ENCODE measurements at places on chromosomes 1 and 21. TPM values are rescaled to one million over a fixed set of nuclear protein-coding genes. Genes with fewer than 3 reads are reported as not detected.

GRCh38 chr1:21293537-21294265 is 3.4 kb upstream of the ECE1 start:
- DNase-seq = peak; percentile 96

GRCh38 chr1:111538343-111539025 is 35.1 kb upstream of the ADORA3 start:
- peak; percentile 26 for DNase-seq

DNA sequence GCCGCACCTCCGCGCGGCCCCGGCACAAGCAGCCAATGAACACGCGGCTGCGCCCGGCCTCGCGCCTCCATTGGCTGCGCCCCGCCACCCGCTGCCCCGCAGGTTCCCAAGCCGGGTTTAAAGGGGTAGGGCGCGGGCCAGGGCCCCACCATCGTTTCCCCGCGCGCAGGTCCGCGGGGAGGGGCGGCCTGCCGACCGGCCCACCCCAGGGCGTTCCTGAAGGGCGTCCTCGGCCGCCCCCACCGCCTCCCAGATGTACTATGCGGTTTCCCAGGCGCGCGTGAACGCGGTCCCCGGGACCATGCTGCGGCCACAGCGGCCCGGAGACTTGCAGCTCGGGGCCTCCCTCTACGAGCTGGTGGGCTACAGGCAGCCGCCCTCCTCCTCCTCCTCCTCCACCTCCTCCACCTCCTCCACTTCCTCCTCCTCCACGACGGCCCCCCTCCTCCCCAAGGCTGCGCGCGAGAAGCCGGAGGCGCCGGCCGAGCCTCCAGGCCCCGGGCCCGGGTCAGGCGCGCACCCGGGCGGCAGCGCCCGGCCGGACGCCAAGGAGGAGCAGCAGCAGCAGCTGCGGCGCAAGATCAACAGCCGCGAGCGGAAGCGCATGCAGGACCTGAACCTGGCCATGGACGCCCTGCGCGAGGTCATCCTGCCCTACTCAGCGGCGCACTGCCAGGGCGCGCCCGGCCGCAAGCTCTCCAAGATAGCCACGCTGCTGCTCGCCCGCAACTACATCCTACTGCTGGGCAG is at the start of gene OLIG1:
OLIG1 (plus strand) TSS at position 148 of the 750 bp plus-strand sequence; CDS start at position 254, 106 bp downstream.
- peak; percentile 48 for DNase-seq

- DNase-seq = no peak
These were observed 119.1 kb upstream of the DMRTA2 start for GRCh38 chr1:50542362-50542761.

DNA sequence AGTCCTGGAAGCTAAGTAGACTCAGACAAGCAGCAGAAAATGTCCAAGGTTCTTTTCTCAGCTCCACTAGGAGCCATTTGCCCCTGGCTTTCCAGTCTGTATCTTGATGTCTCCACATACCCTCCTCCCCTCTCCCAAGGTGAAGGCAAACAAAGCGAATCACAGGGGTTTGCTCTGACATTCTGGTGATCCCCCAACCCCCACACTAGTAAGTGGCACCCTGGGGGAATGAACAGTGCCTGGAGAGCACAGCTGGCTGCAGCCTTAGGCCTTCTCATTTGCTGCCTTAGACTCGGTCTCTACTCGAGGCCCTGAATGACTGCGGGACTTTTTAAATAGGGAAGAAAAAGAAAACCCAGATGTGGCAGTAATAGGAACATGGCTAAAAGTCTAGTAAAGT is 15.3 kb downstream of the ERI3 start:
- no peak for DNase-seq

- no peak for DNase-seq
These were observed 18.4 kb downstream of the ZBTB17 start for GRCh38 chr1:15957221-15958095.

DNA sequence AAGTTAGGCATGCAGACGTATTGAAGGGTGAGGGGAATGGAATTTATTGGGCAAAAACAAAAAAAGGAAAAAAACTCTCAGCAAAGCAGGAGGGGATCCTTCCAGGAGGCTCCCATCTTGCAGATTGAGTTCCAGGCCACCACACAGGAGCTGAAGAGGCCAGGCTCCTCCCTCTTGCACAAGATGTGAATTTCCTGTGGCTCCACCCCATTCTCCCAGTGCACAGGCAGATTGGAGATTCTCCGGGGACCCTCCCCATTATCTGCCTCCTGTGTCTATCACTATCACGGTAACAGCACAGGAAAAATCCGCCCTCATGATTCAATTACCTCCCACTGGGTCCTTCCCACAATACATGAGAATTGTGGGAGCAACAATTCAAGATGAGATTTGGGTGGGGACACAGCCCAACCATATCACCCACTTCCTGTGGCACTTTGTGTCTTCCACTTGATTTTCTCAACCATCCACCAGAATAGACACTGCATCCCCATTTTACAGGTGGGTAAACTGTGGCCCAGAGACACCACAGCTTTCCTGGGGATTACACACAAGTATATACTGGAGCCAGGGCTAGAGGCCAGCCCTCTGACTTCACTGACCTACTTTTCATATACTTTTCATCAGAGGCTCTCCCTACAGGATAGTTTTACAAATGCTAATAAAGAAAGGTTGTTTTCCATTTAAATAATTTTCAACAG is 18.9 kb upstream of the COL6A1 start:
- DNase-seq = no peak

DNA sequence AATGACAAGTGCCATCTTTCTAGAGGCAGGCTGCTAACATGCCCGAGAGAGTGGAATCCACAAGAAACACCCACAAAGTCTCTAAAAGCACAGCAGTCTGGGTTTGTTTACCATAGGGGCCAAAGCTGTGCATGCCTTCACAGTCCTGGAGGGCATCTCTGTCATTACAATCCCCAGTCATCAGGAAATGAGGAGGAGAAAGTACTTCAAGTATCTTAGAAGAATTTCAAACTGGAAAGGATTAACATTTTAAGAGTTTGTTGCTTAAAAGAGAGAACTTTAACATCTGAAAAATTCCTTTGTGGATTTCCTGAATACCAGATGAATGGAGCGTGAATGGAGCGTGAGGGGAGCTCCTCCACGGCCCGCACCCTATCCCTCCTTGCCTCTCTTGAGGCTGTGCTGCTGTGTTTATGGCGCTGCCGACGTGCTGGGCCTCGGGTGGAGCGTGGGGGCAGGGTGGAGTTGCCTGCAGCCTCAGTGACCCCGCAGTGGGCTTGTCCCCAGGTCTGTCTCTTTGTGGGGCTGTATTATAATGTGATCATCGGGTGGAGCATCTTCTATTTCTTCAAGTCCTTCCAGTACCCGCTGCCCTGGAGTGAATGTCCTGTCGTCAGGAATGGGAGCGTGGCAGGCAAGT is 23.3 kb downstream of the SLC6A17 start:
- DNase-seq = no peak

DNA sequence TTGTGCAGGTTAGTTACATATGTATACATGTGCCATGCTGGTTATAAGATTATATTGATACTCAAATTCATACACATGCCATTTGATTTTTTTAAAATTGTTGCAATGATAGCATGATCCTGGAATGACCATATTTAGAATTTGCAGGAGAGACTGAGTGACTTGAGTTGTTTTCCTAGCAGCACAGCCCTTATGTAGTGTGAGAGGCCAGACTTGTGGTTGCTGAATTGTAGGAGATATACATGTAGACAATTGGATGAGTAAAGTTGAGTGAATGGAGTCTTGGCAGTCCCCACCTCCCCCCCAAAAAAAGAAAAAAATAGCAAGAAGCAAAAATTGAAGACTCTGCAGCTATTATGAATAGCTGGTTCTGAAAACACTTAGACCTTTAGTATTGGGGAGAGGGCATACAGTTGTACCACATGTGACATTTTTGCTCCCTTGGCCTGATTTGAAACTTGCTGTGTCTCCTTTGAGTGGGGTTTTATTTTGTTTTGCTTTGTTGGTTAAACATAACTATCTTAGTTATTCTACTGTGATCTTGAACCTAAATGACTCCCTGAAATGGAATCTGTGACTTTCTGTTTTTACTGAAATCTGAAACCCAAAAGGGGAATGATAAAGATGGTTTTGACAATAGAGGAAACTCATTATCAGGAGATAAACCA is 280.3 kb downstream of the HMCN1 start:
- DNase-seq = no peak

DNA sequence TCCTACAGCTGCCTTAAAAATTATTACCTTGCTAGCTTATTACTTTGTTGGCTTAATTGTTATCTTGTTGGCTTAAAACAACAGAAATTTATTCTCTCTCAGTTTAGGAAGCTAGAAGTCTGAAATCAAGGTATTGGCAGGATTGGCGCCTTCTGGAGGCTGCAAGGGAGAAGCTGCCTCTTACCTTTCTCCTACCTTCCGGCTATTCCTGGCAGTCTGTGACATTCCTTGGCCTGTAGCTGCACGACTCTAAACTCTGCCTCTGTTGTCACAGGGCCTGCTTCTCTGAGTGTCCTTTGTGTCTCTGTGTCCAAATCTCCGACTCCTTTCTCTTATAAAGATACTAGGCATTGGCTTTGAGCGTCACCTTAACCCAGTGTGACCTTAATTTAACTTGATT is 579.9 kb upstream of the B3GALT2 start:
- DNase-seq = no peak

DNA sequence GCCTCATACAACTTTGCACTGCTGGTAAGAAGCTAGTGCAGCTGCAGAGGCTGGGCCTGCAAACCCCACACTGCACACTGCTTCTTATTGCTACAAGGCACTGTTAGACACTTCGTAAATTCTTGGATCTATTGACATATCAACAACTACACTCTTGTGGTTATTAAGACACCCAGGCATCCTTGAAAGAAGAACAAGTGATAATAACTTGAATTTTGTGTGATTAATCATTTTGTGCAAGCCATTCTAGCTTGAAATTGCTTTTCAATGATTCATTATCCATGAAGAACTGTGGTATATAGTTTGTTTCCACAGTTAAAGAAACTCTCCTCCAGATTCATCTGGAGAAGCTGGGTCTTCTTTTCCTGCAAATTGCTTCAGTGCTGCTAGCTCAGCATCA is 33.7 kb upstream of the IFI44L start:
- no peak for DNase-seq

DNA sequence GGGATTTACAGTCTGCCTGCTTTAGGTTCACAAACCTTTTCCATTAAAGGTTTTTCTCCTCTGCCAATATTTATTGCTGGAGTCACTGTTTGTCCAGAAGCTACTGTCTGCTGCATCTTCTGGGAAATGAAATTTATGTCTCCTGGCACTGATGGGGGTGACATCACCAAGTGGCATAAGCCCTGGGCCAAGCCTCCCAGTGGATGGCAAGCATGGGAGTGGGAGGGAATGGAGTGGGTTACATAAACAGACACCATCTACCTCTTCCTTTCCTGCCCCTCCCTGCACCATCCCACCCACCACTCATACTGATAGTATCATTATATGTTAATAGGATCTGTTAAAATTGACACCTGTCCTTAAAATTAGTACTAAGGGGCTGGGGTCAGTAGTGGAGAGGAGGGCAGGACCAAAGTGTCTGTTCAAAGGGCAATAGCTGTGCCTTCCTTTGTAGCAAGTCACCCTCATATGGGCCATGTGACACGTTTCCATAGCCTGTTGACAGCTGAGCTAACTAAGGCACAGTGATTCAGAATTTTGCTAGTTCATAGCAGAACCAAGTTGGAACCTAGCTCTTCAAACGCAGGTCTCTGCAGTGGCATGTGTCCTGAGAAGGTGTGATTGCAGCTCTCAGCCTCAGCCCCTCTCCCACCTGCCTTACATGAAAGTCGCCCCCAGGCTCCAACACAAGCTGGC is 71.0 kb downstream of the MAB21L3 start:
- no peak for DNase-seq

DNA sequence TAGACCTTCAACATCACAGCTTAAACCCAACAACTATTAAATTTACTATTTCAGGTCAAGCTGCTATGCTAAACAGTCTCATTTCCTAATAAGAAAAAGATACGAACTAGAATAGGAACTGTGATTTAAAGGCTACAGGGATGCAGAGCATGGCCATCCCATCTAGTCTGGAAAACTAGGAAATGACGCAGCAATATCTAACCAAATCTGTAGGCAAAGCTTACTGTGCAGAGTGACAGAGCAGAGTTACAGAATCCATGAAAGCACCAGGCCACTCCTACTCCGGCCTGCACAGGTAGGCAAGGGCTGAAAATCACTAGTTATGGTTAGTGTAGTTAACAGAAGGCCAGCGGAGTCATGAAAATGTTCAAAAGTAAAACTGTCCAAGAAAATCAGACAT is 2.1 kb downstream of the HLCS start:
- no peak for DNase-seq

DNA sequence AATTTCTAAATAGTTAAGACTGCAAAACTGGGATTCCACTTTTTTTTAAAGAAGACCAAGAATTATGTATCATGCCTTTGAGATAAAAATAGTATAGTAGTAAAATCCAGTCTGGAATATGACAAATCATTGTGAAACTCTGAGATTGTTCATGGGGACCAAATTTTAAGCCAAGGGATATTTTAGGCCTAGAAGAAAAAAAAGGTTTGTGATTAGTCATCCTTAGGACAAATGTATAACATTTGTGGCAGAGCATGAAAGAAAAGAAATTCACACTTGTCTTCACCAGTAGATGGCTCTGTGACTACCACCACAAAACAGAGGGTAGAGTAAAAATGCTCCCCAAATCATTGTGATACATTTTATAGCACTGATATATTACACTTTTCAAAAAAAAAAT is 226.1 kb downstream of the KCTD3 start:
- DNase-seq = no peak

DNA sequence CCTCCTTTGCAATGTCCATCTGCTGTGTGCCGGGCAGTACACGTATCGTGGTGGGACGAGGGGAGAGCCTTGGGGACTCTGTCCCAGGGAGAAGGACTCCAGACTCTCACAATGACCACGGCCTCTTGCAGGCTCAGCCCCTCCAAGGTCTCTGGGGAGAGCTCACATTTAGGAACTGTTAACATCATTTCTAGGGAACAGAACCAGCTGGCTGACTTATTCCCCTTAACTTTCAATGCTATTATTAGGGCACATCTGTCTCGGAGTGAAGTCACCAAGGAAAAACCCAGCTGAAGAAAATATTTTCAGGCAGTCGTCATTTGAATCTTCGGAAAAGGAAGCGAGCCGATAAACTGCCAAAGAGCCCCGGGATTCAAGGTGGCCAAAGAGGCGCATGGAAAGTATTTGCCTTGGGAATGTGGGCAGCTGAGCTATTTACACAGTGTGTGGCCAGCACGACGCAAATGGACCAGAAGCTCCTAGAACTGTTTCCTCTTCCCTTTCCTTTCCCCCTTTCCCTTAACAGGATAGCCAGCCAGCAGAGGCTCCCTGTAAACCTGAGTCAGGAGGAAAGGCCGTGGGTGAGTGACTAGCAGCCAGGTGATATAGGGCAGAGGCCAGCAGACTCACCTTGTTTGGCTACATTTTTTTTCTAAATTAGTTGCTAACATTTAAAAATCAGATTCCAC is 74.5 kb downstream of the ITPKB start:
- no peak for DNase-seq

- no peak for DNase-seq
These were observed 141.7 kb upstream of the HOOK1 start for GRCh38 chr1:59672851-59673572.

GRCh38 chr1:50978852-50979781 is 9.1 kb downstream of the CDKN2C start:
- peak; percentile 11 for DNase-seq

- DNase-seq = no peak
These were observed 5.9 kb upstream of the WNT2B start for GRCh38 chr1:112502826-112503225.

- DNase-seq = no peak
These were observed 74.9 kb downstream of the MATN1 start for GRCh38 chr1:30648408-30649000.

GRCh38 chr1:171117085-171117484 is 26.4 kb downstream of the FMO3 start:
- no peak for DNase-seq

TRAF3IP3 gene
- 194 TPM for total RNA-seq

SHE gene
- not detected for total RNA-seq

LEFTY1 gene
- total RNA-seq = 0.83 TPM

TIAM1 gene
- total RNA-seq = 38.5 TPM

CSMD2 gene
- total RNA-seq = not detected

KIRREL1 gene
- 0.11 TPM for total RNA-seq

EPHA8 gene
- total RNA-seq = not detected

Measured in activated CD8-positive, alpha-beta T cell treated with anti-CD3 and anti-CD28 coated beads for 36 hours (primary cell).